ENCODE measurements at places on chromosomes 12 and 14. TPM values are rescaled to one million over a fixed set of nuclear protein-coding genes. Genes with fewer than 3 reads are reported as not detected.

HAL gene
- 0.09 TPM for total RNA-seq

CLEC2B gene
- total RNA-seq = 16.5 TPM

KCNMB4 gene
- 0.31 TPM for total RNA-seq

TPH2 gene
- total RNA-seq = not detected

LAG3 gene
- 236 TPM for total RNA-seq

ARL6IP4 gene
- 172 TPM for total RNA-seq

KCNK10 gene
- total RNA-seq = not detected

MANSC1 gene
- 0.31 TPM for total RNA-seq

SMIM41 gene
- total RNA-seq = not detected

TMEM253 gene
- not detected for total RNA-seq

KCNC2 gene
- not detected for total RNA-seq

KRT86 gene
- 0.31 TPM for total RNA-seq

ARF3 gene
- total RNA-seq = 91.8 TPM

KCNH3 gene
- total RNA-seq = 3.1 TPM

OR10G3 gene
- not detected for total RNA-seq

CLEC4C gene
- not detected for total RNA-seq

CPSF6 gene
- total RNA-seq = 114 TPM

LARP4 gene
- 110 TPM for total RNA-seq

HOXC13 gene
- total RNA-seq = not detected

GDF3 gene
- not detected for total RNA-seq

TAS2R8 gene
- not detected for total RNA-seq

CCDC177 gene
- total RNA-seq = not detected

SERPINA10 gene
- total RNA-seq = not detected

NELL2 gene
- total RNA-seq = 67.0 TPM

CCT2 gene
- 411 TPM for total RNA-seq

CLEC14A gene
- not detected for total RNA-seq

PRPH gene
- not detected for total RNA-seq

PPFIA2 gene
- not detected for total RNA-seq

KRT2 gene
- not detected for total RNA-seq

PIK3C2G gene
- total RNA-seq = not detected

SIX6 gene
- not detected for total RNA-seq

GPRC5D gene
- total RNA-seq = not detected

CELA1 gene
- total RNA-seq = not detected

VRTN gene
- not detected for total RNA-seq

TMEM233 gene
- total RNA-seq = not detected

ZFP36L1 gene
- total RNA-seq = 128 TPM

RNASE1 gene
- total RNA-seq = 3.5 TPM

NYNRIN gene
- 0.04 TPM for total RNA-seq

RILPL2 gene
- 27.6 TPM for total RNA-seq

RNASE9 gene
- not detected for total RNA-seq

TAS2R13 gene
- total RNA-seq = 0.27 TPM

PNP gene
- total RNA-seq = 188 TPM

PTPRO gene
- total RNA-seq = 0.48 TPM

POTEG gene
- total RNA-seq = not detected

All from CD8-positive, alpha-beta memory T cell (primary cell).